ENCODE measurements at places on chromosomes 12 and 14. TPM values are rescaled to one million over a fixed set of nuclear protein-coding genes. Genes with fewer than 3 reads are reported as not detected.

Gene WNT1
- total RNA-seq, result not detected

Gene CLIP1
- 27.9 TPM for total RNA-seq

Gene PPP2R5E
- total RNA-seq, result 17.6 TPM

Gene INTS13
- total RNA-seq, result 29.0 TPM

Gene GPX2
- not detected for total RNA-seq

Gene PPP1R3E
- 4.7 TPM for total RNA-seq

Gene STAC3
- total RNA-seq, result 4.5 TPM

Gene TMPO
- 76.7 TPM for total RNA-seq

Gene PCNX1
- 39.0 TPM for total RNA-seq

Gene AHNAK2
- total RNA-seq, result 7.6 TPM

Gene ANG
- 7.9 TPM for total RNA-seq

Gene SDR9C7
- not detected for total RNA-seq

Gene CLEC4C
- total RNA-seq, result not detected

Gene ADAM20
- total RNA-seq, result under 0.01 TPM
